ENCODE measurements at places on chromosomes 1 and 21.

DNA sequence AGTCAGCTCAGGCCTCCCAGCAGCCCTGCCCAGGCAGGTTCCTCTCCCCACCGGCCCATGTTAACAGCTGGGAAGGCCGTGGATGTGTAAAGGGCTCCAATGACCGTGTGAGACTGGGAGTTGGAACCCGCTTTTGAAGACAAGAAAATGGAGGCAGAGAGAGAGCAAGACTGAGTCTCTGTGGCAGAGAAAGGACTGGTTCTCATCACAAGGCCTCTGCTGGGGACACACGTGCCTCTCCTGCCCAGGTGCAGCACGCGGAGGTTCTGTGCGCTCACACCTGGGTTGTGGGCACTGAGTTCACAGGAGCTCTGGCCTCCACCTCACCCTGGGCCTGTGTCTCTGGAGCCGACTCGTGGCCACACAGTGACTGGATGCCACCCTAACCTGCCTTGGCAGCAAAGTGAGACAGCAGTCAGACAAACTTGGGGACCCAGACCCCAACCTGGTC is 27.0 kb downstream of the RUNX3 start:
- DNase-seq = peak; percentile 2

DNA sequence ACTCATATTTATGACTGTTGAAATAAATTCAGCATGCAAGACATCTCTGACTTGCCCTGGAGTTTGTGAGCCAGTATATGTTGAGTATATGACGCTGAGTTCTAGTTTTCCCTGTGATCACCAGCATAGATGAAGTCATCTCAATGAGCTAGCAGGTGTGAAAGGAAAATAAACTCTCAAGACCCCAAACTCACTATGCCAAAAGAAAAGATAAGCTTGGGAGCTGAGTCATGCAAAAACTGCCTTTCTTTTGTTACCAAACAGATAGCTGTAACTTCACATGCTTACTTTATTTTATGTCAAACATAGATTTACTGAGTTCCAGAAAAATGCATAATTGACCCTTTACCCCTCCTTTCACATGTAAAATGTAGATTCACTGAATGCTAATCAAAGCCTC is 52.9 kb downstream of the SERBP1 start:
- no peak for DNase-seq

DNA sequence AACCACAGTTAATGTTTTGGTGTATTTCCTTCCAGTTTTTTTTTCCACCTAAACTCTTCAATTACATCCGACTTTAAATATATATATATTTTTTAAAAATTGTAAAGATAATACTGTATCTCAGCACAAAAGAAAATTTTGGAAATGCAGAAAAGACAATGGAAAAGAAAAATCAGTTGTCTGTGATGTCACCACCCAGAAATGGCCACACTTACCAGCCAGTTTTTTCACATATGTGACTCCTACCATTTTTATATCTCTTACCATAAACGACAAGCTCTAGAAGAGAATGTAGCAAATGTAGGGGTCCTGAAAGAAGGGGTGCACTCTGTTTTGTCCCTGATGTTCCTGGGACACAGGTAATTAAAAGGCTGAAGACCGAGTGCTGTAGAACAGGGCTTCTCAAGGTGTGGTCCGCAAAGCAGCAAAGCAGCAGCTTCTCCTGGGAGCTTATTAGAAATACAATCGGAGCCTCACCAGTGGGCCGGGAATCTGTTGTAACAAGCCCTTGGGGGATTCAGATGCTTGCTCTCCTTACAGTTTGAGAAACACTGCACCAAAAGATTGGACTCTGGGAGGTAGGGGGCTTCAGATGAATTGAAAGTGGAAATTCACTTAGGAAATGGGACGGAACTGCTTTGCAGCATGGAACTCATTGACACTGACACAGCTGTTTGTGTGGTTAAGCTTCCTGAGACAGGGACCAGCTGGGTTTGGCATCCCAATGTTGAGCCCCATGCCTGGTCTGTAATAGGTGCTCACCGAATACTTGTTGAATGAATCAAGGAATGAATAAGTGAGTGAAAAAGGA is 44.1 kb downstream of the ALPL start:
- no peak for DNase-seq

DNA sequence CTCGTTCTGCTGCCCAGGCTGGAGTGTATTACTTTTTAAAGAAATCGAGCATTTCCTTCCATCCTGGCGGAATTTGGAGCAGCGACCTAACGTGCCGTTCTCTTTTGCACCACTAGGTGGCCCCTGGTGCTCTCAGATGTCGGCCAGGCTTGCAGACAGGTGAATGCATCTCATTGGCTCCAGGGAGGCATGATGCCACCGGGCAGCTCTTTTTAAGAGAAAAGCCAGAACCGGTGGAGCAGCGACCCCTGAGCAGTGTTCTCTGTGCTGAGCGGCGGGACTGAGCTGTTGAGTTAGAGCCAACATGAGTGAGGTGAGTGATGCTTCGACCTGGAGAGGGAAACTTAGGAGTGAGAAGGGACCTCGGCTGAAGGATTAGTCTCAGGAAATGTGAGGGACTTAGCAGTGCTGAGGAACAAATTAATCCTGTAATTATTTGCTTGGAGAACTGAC is at the start of gene PCP4:
TSS of gene PCP4 (plus strand) at position 241 of the 453 bp plus-strand sequence. CDS start at position 305, 64 bp downstream.
- peak; percentile 90 for DNase-seq

DNA sequence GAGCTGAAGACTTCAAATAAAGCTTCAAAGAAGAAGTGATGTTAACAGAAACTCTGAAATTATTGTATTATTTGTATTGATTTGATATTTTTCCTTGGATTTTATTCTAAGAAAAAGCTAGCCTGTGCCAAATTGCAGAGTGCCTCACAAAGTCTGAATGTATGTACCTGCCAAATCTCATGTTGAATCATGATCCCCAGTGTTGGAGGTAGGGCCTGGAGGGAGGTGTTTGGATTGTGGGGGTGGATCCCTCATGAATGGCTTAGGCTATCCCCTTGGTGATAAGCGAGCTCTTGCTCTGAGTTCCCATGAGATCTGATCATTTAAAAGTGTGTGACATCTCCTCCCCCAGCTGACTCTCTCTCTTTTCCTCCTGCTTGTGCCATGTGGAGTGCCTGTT is 43.6 kb downstream of the ACKR1 start:
- no peak for DNase-seq
